ENCODE measurements at places on chromosomes 5 and 9. TPM values are rescaled to one million over a fixed set of nuclear protein-coding genes. Genes with fewer than 3 reads are reported as not detected.

ARL14EPL gene
- total RNA-seq: not detected

DNA sequence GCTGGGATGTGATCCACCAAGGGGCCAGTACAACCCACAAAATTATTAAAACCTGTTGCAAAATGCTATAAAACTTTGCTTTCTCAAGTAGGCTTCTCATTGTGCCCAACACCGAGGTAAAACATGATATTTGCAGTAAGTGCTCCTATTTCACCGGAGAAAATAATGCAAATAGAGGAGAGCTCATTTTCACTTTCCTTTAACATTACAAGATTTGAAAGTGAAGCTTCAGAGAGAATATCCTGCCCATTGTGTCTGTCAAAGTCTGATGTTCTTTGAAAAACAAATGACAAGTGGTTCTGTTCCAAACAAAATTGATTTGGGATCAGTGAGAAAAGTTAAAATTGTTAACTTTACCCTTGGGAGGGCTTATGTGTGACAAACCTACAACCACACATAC is 287.1 kb downstream of the KCNN2 start:
- DNase-seq: no peak

GRCh38 chr9:129344641-129345495 is 166.8 kb upstream of the IER5L start:
- no peak for DNase-seq

DNA sequence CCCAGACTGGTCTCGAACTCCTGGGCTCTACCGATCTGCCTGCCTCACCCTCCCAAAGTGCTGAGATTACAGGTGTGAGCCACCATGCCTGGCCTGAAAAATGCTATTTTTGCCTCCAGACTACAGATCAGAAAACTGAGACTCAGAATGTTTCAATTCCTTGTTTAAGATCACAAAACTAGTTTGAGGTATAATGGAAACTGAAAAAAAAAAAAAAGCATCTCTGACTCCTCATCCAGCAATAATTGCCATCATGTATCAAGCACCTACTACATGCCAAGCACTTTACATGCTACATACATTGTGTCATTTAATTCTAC is 35.6 kb downstream of the PLAC8L1 start:
- no peak for DNase-seq

- DNase-seq: no peak
Observed at GRCh38 chr9:75169623-75170022, 81.3 kb downstream of the OSTF1 start.

DNA sequence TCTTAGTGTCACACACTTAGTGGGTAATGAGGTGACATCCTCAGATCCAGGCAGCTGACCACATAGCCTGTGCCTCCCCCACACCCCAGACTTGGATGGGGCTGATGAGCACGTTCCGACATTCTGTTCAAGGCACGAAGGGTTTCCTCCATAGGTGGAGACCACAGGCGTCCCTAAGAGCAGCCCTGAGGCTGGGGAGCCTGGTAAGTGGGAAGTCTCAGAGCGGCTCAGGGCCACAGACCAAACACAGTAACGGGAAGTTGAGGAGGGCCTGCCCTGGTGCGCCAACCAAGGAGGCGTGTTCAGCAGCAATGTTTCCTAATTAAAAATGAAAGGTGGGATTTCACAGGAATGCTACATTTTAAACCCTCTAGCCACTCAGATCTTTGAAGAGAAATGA is 102.3 kb upstream of the PHYKPL start:
- no peak for DNase-seq

- DNase-seq: no peak
Observed at GRCh38 chr5:139575313-139575646, 14.1 kb downstream of the UBE2D2 start.

BTNL3 gene
- not detected for total RNA-seq

GRCh38 chr5:55231029-55231918 is 2.1 kb downstream of the CCNO start:
- peak; percentile 22 for DNase-seq

- no peak for DNase-seq
Observed at GRCh38 chr5:91361790-91362189, 21.3 kb downstream of the ARRDC3 start.

GRCh38 chr9:124818431-124819281 is 34.6 kb upstream of the WDR38 start:
- no peak for DNase-seq

- no peak for DNase-seq
Observed at GRCh38 chr5:55300890-55301289, 6.6 kb downstream of the DHX29 start.

- DNase-seq: no peak
Observed at GRCh38 chr5:372556-372995, 51.1 kb downstream of the AHRR start.

- no peak for DNase-seq
Observed at GRCh38 chr9:15824310-15824709, 271.5 kb downstream of the CCDC171 start.

DNA sequence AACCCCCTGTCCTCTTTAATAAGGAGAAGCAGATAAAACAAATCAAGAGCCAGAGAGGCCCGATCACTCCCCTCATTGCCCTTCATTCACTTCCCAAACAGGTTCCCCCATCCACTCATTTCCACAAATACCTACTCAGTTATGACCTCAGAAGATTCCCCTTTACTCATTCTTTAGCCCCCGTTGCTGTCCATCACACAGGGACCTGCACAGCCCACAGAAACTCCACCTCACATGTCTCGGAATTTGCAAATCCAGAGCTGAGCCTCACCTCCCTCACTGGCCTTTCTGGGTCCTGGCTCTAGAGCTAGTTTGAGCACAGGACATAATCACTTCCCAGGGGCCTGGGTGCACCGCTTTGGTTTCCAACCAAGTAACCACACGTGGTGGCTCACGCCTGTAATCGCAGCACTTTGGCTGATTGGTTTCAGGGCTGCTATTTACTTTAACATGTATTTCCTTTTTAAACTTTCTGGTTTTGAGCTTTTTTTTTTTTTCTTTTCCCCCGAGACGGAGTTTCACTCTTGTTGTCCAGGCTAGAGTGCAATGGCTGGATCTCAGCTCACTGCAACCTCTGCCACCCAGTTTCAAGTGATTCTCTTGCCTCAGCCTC is 17.8 kb downstream of the ATP6V0E1 start:
- no peak for DNase-seq

DNA sequence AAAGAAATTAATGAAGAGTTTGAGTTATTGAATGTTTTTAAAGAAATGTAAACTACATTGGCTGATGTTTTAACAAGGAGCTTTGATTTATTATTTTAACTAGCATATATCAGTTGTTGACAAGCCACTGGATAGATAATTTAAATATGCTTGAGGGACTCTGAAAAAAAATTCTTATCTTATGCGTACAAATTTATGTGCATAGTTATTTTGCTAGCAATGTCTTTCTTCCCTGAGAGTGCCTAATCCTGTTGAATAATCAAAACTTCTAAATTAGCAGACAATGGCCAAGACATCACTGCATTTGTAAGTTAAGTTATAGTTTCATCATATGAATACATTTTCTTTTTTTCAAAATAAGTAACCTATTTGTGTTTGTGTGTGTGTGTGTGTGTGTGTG is 342.3 kb downstream of the MED10 start:
- DNase-seq: no peak

- DNase-seq: no peak
Observed at GRCh38 chr9:7173139-7173538, 415.4 kb downstream of the KDM4C start.

DNA sequence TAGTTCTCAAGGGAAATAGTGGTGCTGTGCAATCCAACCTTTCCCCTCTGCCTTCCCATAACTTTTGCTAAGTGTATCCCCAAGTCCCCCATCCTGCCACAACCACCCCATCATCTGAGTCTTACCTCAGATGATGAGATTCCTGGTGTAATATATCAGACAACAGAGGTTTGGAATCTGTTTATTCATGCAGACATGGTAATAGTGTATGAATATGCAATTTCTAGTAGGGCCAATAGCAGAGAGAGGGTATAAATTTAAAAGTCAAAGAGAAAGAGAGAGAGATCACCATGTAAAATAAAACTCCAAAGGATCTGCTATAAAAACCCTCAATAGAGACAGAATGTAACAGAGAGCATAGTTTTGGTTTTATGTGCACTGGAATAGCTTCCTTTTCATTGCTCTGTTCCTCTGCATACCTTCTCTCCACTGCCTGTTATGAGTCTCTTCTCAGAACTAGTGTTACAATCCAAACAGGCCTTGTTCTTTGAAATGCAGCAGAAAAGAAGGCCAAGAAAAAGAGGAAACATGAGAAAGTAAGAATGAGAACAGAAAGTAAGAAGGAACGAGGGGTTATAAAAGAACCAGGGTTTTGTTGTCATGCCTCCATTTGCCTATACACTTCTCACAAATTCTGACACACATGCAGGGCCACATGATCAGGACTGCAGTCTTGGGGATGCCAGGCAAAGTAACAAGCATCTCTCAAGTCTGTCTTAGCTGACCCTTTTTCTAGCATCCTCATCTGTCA is 278.0 kb downstream of the CETN3 start:
- DNase-seq: no peak

DNA sequence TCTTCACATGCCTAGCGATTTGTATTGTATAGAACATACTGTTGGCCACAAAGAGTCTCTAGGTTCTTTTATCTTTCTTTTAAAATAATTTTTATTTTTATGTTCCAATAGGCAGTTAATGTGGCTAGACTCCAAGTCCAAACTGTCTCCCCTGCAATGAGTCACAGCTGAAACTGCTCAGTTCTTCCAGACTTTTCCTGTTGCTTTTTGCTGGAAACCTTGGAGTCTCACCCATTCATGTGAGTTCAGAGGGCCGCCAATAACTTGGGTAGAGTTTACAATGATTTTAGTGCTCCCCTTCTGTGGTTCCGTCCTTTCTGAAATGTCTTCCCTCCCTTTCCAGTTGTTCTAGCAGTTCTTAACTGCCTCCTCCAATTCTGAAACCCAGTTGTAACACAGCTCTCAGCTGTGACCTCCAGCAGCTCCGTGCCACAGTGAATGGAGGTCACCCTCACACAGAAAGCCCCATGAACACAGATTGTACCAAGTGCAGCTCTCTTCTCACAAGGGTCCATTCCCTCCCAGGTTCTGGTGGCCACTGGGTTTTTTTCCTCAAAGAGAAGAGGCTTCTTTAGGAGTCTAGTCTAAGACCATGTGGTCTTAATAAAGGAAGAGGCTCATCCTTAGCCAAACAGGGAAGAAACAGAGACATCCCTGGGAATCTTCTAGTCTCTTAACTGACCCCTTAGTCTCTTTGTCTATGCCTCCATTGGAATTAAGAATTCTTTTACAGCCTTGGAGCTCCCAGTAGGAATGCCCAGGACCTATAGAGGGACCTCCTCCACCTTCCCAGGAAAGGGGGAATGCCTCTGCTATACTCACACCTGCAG is 198.5 kb downstream of the SPOCK1 start:
- DNase-seq: no peak

DNA sequence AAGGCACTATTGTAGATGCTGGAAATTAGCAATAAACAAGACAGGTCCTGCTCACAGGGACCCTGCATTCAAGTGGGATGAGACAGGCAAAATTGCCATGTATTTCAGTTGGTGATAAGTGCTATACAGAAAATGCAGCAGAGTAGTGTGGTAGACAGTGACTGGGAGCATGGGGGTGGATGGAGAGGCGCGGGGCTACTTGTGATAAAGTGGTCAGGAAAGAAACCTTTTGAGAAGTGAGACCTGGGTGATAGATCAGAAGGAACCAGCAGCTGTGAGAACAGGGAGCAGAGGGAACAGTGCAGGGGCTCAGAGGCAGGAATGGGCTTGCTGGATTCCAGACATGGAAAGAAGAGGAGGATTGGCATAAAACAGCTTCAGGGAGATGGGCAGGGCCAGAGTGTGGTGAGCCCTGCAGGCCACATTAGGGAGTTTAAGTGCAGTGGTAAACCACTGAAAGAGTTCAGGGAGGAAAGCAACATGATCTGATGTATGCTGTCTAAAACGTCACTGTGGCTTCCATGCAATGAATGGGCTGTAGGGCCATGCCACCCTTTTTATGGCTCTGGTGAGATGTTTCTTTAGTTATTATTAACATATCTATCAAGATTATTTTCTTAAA is 7.3 kb downstream of the CRHBP start:
- no peak for DNase-seq

GRCh38 chr5:2746561-2747032 is 4.9 kb downstream of the IRX2 start:
- DNase-seq: no peak

DNA sequence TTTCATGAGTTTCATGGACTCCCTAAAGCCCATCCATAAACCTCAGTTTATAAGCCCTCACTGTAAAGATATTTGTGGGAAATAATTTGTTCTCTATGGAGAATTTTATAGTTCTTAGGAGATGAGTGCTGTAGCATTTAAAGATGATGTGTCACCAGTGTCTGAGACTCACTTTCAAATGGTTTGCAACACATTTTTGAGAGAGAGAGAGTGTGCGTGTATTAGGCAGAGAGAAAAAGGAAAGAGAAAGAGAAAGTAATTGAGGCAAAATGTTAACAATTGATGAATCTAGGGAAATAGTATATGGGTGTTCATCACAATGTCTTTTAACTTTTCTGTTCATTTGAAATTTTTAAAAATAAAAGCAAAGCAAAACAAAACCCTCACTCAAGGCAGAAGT is 479.0 kb downstream of the ZSWIM6 start:
- DNase-seq: no peak

GRCh38 chr9:86126998-86127972 is 27.9 kb upstream of the GOLM1 start:
- peak; percentile 62 for DNase-seq

DNA sequence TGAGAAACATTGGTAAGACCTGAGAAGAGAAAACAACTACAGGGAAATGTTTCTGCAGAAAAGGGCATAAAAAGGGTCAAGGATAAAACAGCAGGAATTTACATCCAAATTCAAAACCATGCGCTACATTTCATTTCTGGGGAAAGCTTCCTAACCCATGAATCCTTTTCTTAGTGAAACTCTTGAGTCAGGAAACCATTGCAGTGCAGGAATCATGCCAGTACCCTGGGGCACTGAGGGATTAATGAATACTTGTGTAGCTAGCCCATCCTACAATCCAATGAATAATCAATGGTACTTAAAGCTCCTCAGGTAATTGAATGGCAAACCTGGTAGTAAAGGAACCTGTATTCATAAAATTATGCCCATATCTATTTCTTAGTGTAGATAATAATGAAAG is 580.5 kb downstream of the TLE1 start:
- DNase-seq: no peak

DNA sequence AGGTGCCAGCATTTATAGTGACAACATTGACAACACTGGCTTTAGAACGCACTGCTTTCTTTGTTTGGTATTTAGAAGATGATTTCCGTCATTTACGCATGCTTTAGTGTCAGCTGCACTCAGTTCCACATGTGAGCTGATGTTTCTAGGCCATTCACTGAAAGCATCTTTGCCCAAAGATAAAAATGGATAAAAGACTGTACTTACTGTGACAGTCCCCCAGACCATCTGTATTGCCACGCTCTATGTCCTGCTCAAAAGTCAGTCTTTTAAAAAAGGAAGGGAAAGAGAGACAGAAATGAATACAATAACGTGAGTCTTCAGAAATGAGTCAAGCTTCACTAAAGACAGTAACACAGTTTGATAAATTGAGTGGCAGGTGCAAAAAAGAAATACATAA is 99.3 kb downstream of the SEMA6A start:
- DNase-seq: no peak

GRCh38 chr9:11595756-11596155 is 983.0 kb upstream of the PTPRD start:
- DNase-seq: no peak

GRCh38 chr5:113187906-113188305 is 211.3 kb downstream of the DCP2 start:
- no peak for DNase-seq

GRCh38 chr9:5712651-5713390 is 83.9 kb downstream of the RIC1 start:
- no peak for DNase-seq

PPP3R2 gene
- not detected for total RNA-seq

- DNase-seq: no peak
Observed at GRCh38 chr5:76524868-76525267, 98.3 kb downstream of the F2RL2 start.

GRCh38 chr5:172473427-172473826 is 19.1 kb upstream of the SH3PXD2B start:
- DNase-seq: no peak
